ENCODE measurements at places on chromosomes 13 and 19.

- no peak for DNase-seq
These were observed 31.9 kb downstream of the DHRS12 start for GRCh38 chr13:51772105-51772455.

GRCh38 chr13:20401931-20402856, 123.5 kb downstream of the CRYL1 start:
- DNase-seq, result no peak

DNA sequence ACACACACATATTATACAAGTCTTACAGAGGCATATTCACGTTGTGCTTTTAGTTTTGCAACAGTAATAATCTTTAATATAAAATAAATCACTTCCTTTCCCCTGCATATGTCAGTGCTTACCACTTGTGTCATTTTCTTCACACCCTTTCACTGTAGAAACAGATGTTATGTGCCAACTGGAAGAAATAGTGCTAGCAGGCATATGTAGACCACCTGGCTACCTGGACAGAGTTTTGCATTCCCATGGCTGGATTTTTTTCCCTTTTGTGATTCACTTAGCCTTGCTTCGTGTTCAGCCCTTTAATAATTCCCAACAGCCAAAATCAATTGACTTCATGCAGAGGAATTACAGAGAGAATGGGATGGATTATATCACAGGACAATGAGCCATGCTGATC, 399.1 kb upstream of the SPRY2 start:
- no peak for DNase-seq

DNA sequence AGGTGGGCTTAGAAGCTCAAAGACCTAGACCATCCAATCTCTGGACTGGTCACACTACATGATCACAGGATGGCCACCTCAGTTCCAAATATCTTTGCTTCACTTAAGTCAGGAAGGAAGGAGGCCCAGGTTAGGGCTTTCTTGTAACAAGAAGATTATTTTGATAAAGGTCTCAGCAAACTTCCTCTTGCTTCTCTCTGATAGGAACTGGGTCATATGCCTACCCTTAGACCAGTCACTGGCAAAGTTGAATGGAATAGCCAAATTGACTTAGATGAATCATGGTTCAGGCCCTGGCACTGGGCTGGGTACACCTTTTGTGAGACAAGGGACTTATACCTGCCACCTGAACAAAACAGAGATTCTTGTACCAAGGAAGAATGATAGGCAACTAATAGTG, 11.0 kb downstream of the FRY start:
- no peak for DNase-seq

- no peak for DNase-seq
These were observed 161.6 kb upstream of the OBI1 start for GRCh38 chr13:78820541-78820940.

DNA sequence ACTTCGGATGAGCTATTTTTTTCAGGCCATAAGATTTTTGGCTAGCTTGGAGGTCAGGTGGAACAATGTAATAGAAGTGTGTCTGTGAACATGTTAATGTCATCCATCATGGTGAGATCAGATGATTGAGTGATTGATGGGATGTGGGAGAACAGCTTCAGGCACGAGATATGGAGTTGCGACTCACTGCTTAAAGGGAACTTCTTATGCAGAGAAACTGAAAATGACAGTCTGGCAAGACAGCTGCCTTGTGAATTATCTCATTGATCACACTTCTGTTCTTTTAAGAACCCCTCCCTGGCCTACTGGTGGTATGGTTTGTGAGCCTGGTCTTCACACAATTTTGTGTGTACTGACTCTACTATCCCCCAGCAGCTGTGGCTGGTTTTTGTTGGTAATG, 96.0 kb downstream of the OLFM4 start:
- no peak for DNase-seq

DNA sequence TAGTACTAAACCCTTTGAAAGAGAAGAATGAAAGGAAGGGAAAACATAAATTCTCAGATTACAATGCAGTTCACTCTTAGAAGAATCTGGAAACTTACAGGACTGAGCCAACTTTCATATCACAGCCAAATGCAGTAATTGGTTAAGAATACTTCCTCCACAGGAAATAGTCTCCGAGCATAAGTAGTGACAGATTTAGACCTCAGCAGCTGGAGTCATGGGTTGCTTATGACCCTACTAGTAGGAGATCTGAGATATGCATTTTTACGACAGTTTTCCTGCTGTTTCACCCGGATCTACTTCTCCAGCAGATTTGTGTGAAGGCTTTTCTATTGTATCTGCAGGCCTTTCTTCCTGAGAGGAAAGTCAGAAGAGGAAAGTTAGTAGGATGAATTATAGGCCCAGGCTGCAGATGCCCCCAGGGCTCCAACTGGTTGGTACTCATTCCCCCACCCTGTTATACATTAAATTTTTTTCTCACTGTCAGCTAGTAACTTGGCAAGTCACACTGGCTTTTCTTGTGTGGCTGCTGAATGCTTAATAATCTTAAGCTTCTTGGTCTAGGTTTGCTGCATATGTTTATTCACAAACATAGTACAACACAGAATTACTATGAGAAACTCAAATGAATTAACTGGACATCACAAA, 1241.5 kb upstream of the MIR17HG start:
- no peak for DNase-seq

DNA sequence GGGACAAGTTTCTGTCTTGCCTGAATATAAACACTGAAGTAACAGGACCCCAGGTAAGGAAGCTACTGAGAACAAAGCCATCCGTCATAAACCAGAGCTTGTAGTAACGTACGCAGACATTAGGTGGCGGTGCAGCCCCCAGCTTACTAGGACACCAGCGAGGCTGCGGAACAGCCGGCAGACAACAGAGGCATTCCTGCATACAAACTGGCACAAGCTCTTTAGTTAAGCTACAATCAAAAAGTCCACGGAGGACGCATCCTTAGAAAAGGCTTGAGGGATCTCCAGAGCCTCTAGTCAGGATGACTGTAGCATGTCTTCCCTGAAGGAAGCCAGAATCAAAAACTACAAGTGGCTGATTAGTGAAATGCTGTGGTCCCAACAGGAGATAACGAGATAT, 26.2 kb downstream of the ZNF160 start:
- DNase-seq, result peak; percentile 50

DNA sequence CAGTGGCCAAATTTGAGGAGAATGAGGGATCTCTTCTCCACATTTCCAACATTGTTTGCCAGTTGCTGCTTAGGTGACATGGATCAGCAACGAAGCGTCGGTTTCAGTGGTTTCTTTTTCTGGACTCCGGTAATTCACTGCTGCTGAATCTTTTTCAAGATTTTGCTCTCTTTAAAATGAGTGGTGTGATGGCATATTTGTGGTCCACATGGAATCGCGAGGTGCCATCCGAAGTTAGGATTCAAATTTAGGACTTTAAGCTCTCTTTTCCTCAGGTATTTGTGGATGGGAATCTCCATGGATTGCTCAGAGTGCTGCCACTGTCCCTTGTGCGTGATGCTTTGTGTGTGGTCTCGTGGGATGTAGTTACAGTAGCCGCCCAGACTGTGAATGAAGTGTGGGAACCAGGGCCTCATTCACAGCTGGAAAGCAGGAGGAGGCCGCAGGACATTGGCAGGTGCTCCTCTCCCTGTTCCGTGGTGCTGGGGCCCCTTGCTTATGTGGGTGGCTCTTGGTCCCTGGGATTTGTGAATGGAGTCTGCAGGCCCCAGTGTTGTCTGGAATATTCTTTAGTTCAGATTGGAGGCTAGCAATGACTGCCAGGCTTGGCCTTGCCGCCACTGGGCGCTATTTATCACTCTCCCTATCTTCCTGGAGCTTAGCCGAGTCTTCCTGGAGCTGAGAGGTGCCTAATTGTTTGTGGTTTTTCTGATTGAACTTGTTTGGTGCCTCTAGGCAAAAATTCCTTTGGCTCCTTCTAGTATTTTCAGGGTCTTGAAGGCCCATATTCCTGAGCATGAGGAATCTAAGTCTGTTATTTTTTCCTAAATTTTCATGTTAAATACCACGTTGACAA, 1.5 kb downstream of the ILF3 start:
- no peak for DNase-seq

DNA sequence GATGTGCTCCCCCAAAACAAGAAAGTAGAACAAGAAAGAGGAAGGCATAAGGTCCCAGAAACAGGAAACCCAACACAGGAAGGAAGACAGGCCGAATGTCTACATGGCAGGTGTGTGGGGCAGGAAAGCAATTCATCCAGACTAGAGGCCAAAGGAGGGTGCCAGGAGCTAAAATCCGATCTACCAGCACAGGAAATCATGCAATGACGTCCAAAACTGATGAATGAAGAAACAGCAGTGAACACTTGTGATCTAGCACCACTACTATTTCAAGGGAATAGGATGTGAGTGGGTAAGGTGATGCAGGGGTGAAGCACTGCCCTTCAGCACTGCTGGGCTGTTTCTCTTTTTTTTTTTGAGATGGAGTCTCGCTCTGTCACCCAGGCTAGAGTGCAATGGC, 59.1 kb downstream of the DOCK9 start:
- DNase-seq, result no peak

DNA sequence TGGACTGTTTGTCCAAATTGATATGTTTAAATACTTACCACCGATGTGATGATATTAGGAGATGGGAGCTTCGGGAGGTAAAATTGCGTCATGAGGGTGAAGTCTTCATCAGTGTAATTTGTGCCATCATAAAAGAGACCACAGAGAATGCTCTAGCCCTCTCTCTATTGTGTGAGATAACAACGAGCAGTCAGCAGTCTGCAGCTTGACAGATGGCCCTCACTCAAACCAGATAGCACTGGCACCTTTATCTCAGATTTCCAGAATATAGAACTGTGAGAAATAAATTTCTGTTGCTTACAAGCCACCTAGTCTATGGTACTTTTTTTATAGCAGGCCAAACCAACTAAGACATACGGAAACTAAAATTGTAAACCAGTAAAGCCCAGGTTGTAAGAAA, 1718.9 kb upstream of the MIR17HG start:
- DNase-seq, result no peak

GRCh38 chr19:23070353-23071146, 46.3 kb upstream of the ZNF730 start:
- no peak for DNase-seq

GRCh38 chr19:51887522-51888498, at the start of gene ZNF577:
ZNF577 (minus strand) TSS chr19:51887951; CDS start chr19:51880382, 7,569 bp downstream.
- peak; percentile 77 for DNase-seq

DNA sequence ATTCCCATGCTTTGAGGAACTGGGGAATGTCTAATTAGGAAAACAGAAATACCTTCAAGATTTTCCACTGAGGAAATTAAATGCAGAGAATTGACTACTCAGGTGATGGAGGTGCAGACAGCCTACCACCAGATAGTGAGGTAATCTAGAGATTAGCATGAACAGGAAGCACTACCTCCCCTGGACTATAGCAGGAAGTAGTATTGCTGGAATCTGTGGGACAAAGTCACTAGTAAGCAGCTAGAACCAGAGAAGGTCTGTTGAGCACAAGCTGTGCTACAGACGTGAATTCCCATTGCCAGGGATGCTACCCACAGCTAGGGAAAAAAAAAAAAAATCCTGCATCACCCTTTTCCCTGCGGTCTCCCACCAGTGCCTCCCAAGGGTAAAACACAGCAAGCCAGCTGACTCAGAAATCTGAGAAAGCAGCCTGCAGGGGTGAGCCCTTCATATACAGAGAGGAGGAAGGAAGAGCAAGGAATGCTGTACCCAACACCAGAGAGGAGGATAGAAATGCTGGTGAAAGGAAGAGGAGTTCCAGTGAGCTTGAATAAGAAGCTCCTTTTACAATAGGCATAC, 10.2 kb downstream of the ENOX1 start:
- DNase-seq, result no peak

- no peak for DNase-seq
These were observed 658 bp downstream of the SIN3B start for GRCh38 chr19:16829822-16830289.

GRCh38 chr19:13100031-13100588, 2.5 kb downstream of the LYL1 start:
- DNase-seq, result no peak

GRCh38 chr19:35966771-35967170, 28.2 kb upstream of the SDHAF1 start:
- DNase-seq, result no peak

DNA sequence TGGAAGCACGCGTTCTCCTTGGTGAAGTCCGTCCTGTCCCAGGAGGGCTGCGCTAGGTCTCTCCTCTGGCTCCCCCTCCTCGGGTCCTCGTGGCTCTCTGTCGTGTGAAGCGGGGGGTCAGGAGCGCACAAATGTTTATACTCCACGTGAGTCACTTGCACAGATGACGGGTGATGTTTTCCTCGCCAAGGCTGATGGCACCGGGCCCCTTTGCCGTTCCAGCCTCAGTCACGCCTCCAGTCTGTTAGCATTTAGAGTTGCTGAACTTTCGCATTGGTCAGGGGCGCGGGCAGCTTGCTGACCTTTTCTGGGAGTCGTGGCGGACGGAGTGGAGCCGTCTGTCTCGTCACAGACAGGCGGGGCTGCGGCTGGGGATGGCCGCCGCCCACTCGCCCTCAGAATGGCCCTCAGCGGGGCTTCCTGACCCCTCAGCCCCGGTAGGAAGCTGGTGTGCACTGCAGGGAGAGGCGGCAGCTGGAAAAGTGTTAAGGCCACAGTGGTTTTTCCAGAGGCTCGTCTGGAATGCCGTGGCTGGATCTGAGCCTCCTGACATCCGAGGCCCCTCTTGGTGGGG, 13.7 kb downstream of the KLHL26 start:
- DNase-seq, result no peak

GRCh38 chr19:5628919-5629481, 6.1 kb downstream of the SAFB start:
- no peak for DNase-seq

- no peak for DNase-seq
These were observed 15.3 kb upstream of the HNRNPUL1 start for GRCh38 chr19:41248895-41249294.

GRCh38 chr19:18848878-18849661, 17.3 kb downstream of the UPF1 start:
- no peak for DNase-seq

- no peak for DNase-seq
These were observed 87.3 kb upstream of the FARP1 start for GRCh38 chr13:98055623-98056022.

- no peak for DNase-seq
These were observed 113.2 kb upstream of the SOX21 start for GRCh38 chr13:94825507-94825906.

GRCh38 chr19:13154911-13155471, 4.8 kb downstream of the IER2 start:
- peak; percentile 93 for DNase-seq

- peak; percentile 89 for DNase-seq
These were observed at the start of the genes PRPF31 and TFPT for GRCh38 chr19:54115109-54116063. PRPF31 (plus strand) TSS chr19:54115754; CDS start chr19:54118279, 2,525 bp downstream. TFPT (minus strand) TSS chr19:54115657; CDS start chr19:54115269, 388 bp downstream.

DNA sequence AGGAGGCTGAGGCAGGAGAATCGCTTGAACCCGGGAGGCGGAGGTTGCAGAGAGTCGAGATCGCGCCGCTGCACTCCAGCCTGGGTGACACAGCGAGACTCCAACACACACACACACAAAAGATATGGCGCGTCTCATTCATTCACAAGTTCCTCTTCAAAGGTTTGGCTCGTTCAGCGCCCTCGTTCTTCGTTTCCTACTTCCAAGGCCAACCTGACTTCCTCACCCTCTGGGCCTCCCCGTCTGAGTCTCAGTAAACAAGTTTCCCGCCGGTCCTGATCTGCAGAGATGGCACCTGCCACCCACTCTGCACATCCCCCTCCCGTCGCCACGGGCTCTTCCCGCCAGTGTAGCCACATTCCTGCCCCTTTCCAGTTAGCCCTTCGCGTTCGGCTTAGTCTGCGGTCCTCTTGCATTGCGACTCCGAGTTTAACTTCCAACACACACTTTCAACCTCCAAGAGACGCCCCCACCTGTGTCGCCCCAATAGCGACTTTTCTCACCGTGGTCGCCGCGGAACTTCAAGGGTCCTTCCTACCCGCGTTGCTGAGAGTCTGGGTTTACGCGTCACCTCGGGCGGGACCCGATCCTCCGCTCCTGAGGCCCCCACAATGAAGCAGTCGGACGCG, 1.3 kb upstream of the BSG start:
- DNase-seq, result no peak

All from progenitor cell of endocrine pancreas (in vitro differentiated cells).